Progenitor cell of endocrine pancreas (in vitro differentiated cells): ENCODE measurements at places on chromosomes 12 and 14.

DNA sequence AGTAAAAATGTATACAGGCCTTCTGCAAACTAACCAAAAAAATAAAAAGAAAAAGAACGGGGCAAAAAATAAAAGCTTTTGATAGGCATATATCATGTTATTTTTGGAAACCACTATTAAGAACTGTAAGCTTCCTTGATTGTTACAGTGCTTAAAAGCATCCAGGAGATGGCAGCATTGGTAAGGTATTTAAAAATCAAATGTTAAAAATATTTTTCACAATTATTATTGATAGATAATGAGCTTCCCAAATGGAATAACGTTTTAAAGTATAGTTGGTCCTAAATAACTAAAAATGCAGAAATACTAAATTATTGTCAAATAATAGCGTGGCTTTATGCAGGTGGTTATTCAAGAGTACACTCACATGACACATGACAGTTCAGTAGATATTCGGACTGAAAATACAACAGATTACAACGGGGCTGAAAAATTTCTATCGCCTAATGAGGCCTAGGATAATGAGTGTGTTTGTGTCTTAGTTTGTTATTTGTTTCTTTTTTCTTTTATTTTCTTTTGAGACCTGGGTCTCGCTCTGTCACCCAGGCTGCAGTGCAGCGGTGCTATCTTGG, 127.2 kb upstream of the ATF7IP start:
- DNase-seq, result no peak

DNA sequence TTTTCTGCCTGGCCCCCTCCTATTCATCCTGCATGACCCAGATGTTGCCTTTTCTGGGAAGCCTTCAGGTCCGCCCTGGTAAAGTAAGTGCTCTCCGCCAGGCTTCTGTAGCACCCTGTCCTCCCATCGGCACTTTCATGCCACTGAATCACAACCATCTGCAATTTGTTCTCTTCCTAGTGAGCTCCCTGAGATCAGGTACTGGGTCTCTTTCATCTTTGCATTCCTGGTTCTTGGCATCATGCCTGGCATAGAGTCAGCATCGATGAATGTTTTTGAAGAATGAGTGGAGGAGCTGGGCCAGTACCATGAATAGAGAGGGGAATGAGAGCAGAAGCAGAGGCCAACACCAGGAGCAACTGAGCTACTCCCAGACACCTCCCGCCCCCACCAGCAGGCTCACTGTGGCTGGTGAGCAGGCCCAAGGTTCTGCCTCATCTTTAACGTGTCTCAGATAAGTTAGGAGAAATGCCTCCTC, 13.1 kb downstream of the ZDHHC22 start:
- no peak for DNase-seq

- DNase-seq, result no peak
Measured at GRCh38 chr12:11174022-11174421, 3.0 kb downstream of the SMIM10L1 start.

GRCh38 chr12:48126953-48127630, 7.9 kb downstream of the PFKM start:
- DNase-seq, result no peak

DNA sequence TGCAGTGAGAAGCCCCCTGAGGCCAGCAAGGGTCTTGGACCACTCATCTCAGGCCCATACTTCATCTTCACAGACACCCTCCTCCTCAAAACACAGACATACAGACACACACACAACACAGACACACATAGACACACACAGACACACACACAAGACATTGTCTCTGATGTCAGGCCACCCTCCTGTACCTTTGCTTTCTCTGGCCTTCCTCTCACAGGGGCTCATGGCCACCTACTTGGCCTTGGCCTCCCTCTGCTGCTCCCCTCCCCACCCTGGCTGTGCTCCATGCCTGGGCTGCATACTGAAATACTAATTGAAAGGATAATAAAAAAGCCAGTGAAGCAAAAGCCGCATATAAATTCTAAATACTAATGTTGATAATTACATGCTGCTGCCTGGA, 1.6 kb upstream of the SYNDIG1L start:
- no peak for DNase-seq

DNA sequence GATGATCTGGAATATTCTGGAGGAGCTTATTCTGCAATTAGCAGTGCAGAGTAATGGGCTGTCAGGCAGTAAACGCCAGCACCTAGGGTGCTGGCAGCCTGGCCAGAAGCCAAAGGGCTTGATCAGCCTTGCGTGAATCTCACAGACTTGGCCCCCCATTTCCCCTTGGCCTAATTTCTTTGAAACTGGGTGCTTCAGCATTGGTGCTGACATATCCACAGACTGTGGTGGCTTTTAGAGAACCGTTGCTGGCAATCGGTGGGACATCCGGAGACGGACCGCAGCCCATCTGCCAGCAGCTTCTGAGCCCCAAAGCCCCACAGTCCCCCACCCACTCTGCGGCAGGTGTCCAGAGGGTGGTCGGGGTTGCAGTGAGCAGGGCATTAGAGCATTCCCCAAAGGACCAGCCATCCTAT, 157.1 kb downstream of the CALM1 start:
- DNase-seq, result no peak

DNA sequence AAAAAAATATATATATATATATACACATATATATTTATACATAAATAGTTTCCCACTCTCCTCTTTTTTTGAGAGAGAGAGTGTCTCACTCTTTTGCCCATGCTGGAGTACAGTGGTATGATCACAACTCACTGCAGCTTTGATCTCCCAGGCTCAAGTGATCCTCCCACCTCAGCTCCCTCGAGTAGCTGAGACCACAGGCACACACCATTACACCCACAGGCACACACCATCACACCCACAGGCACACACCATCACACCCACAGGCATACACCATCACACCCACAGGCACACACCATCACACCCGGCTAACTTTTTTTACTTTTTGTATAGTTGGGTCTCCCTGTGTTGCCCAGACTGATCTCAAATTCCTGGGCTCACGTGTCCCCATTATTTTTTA, 14.1 kb upstream of the GAPDH start:
- no peak for DNase-seq

GRCh38 chr12:94305130-94305957, 154.3 kb downstream of the CEP83 start:
- DNase-seq, result no peak

GRCh38 chr12:6336079-6336888, 5.6 kb downstream of the TNFRSF1A start:
- DNase-seq, result peak; percentile 73

GRCh38 chr14:89466484-89466883, 49.5 kb upstream of the FOXN3 start:
- DNase-seq, result no peak

DNA sequence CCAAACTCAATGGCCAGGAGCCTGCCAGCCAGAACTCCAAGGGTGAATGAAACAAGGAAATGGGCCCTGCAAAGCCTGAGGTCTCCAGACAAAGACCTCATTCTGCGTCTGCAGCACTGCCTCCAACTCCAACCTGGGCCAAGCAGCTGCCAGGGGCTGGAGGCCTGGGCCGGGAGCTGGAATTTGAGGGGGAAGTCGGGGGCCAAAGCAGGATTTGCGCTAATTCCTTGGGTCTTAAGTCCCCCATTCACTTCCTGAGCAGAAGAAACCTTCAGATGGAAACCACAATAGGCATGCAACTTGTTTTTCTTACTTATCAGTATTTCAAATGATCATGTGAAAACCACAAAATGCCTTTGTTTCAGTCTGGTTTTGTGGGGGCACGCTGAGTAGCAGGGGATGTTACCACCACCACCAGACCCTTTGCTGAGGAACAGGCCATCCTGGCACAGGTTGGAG, 23.0 kb upstream of the TC2N start:
- no peak for DNase-seq

- no peak for DNase-seq
Measured at GRCh38 chr12:49797449-49797776, 30.8 kb downstream of the NCKAP5L start.

GRCh38 chr12:62604373-62604772, 137.7 kb downstream of the MON2 start:
- no peak for DNase-seq

- no peak for DNase-seq
Measured at GRCh38 chr14:72605096-72605920, 288.6 kb downstream of the DPF3 start.

GRCh38 chr12:61267474-61267873, 992.7 kb upstream of the USP15 start:
- no peak for DNase-seq
